ENCODE measurements at places on chromosomes 3 and 15.

DNA sequence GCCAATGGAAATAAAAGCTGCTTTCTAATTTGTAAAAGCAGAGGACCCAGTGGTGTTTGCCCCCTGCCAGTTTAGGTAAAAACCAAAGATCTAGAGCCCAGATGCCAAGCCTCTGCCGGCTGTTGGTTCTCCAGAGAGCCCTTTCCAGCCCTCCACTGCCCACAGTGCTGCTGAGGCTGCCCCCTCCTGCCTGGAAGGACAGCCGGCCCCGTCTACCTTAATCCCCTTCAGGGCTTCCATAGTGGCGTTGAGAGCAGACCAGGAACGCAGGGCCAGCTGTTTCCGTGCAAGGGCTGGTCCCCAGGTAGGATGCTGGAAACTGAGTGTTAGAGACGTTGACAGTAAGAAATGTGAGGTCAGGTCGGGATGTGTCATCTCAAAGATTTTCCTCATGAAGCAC, 6.9 kb downstream of the ST8SIA2 start:
- DNase-seq = no peak

DNA sequence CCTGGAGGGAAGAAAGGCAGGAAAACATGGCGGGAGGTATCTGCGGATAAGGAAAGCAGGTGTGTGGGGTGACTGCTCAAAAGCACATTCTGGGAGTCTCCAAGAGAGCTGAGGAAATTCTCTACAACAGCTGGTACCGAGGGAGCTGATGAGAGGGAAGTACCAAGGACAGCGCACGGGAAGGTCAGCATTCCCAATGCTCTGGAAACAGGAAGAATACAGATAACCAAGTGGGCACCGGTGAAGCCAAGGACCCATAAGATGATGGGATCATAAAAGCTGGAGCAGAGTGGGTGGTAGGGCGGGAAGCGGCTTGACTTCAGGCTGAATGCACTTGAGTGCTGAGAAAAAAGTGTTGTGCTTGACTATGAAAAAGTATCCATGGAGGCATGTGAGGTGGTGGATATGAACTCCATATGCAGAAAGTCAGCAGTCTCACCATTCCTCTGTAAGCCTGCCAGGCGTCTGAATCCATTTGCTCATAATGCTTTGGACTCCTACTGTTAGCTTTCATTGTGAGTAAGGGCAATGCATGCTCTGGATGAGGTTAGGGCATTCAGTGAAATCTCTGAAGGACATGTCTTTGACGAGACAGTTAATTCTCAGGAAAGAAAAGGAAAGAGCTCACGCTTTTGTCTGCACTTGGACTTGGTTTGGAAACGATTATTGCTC, 215.5 kb downstream of the NR1D2 start:
- DNase-seq = no peak

- DNase-seq = no peak
Measured at GRCh38 chr15:83653288-83653638, 660 bp upstream of the ADAMTSL3 start.

GRCh38 chr3:186400662-186401061, 38.6 kb upstream of the DGKG start:
- DNase-seq = no peak

DNA sequence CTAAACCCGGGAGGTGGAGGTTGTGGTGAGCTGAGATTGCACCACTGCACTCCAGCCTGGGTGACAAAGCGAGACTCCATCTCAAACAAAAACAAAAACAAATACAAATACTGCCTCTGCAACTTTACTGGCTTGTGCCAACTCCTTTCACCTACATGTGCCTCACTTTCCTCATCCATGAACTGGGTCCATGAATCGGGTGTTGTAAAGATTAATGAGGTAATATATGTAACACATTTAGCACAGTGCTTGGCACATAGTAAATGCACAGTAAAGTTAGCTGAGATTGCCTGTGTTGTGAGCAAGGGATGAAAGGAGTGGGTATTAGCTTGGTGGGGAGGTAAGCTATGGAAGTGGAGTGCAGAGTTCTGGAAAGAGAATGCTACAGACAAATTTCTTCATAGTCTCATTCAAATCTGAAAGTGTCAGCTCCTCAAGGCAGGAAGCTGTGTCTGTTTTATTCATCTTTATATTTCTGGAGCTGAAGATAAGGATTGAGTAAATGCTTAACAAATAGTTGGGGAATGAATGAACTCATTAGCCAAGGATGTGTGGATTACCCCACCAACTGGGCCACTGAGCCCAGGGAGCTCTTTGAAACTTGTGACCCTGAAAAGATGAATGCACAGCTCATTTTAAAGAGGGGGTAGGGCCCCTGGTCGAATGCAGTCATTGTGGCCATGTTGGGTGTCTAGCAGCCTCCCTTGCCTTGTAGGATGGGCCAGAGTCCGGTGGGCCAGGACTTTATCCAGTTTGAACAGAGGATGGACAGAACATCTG, 7.7 kb upstream of the CDCP1 start:
- no peak for DNase-seq

DNA sequence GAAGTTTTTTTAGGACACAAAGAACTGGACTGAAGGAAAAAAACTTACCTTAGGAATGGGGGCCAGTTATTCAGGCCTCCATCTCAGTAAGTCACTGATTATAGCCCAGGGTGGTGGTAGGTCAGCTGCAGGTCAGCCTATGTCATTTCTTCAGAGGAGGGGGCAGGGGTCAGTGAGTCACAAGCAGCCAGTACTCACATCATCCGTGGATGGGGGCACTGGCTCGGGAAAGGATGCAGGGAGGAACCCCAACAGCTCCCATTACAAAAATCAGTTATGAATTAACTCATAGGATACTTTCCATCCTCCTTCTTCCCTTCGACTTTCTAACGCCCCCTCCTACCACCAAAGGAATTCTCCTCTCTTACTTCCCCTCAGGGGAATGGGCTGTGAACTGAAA, 578.3 kb downstream of the PDCD6IP start:
- DNase-seq = no peak
